Activated CD4-positive, alpha-beta memory T cell treated with anti-CD3 and anti-CD28 coated beads for 36 hours (primary cell): ENCODE measurements at places on chromosomes 13 and 19. TPM values are rescaled to one million over a fixed set of nuclear protein-coding genes. Genes with fewer than 3 reads are reported as not detected.
A peak's percentile ranks its signal among the peaks of the same experiment; 100 is the strongest.

DNA sequence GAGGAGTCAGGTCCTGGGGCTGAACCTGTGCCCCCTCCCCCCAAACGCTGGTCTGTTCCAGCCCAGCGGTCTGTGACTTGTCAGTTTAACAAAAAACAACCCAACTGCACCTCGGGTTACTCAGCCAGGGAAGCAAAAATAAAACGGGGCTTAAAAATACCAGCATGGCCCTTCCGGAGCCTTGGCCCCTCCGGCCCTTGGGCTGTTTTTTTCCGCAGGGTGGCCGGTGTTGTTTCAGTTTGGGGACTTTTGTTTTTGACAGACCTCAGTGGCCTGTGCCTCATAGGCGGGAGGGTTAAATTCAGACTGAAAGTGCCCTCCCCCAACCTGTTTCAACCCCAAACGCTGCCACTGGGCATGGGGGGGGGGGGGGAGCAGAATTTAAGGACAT, 4.0 kb downstream of the TCF3 start:
- H3K4me1 ChIP-seq: peaks cover 29% of the 10 kb centered on the region
- peaks cover 14% of the 10 kb centered on the region for H3K36me3 ChIP-seq
- no peak overlapping the region for H3K4me3 ChIP-seq

Gene ICAM1
- 46.4 TPM for total RNA-seq

Gene ATP4A
- not detected for total RNA-seq

DNA sequence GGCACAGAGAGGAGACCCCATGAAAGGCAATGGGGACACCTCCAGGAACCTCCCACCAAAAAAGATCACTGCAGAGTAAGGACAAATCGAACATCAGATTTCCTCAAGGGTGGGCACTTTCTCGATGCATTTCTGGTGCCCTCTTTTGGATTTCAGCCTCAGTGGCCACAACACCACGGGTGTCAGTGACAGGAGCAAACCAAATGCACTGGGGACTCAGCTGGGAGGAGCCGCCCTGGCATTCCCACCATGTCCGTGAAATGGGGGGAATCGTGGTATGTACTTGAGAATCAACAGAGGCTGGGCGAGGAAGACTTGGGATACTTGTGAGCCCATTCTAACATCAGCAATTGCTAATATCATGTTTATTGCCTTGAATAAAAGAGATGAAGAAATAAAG, 16.3 kb downstream of the FAM187B start:
- no peak for DNase-seq
- no peak overlapping the region for H3K4me3 ChIP-seq
- H3K27ac ChIP-seq: peak overlapping the region; percentile 92
- no peaks in the 10 kb centered on the region for H3K27me3 ChIP-seq

Gene CEACAM21
- total RNA-seq: 40.9 TPM

DNA sequence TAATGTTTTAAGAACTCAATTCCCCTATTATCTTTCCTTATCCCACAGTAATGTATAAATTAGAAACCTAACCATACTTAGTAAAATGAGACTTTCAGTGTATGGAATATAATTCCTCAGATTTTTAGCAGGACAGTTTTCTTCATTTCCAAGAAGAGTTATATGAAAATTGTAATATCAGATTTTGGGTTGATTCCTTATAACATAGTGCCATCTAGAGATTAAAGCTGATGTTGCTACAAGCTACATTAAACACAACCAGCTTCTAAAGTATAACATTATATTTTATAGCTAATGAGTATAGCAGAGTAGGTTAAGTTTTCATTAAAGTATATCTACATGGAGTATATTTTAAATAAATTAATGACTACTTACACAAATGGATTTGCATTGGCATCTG, 99.7 kb upstream of the MIR17HG start:
- H3K36me3 ChIP-seq: no peaks in the 10 kb centered on the region
- no peaks in the 10 kb centered on the region for H3K4me1 ChIP-seq
- H3K4me3 ChIP-seq: no peak overlapping the region
- peaks cover 9% of the 10 kb centered on the region for H3K27me3 ChIP-seq
- no peak overlapping the region for H3K27ac ChIP-seq
- no peak for DNase-seq

Gene PRODH2
- not detected for total RNA-seq

DNA sequence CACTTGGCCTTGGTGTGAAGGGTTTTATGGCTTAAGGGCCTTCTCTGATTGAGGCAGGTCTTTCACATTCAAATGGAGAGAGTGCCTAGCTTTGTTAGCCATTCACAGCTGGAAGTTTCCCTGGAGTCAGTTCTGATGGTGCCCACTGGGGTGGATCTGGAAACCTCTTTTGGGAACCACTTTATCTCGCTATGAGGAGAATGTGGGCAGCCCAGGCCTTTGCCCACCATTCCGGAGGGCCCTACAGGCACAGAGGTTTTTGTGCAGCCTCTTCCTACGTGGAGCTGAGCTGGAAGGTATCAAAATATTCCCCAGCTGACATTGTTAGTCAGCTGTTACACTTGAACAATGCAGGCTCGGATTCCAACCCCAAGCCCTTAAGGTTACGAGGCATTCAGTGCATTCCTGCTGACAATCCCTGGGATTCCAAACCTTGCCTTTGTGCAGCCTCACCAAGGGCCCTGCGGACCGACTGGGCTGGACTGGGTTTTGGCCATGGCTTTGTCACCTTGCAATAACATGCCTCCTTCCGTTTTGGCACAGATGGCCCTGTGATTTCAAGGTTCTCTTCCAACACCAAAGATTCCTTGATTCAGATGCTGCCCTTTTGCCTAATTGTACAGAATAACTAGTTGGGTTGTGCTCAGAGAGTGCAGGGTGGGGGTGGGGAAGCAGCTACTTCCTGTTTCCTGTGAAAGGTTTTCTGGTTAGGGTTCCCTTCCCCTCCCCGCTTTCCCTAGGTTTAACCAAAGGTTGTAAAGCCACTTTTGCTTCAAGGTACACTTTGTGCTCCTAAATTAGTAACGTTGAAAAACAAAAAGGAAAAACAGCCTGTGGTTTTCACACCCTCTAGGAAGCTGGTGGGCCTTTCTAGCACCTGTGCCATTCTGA, 27.0 kb downstream of the SAE1 start:
- no peaks in the 10 kb centered on the region for H3K27me3 ChIP-seq
- H3K4me3 ChIP-seq: peak overlapping the region; percentile 43
- H3K27ac ChIP-seq: peak overlapping the region; percentile 84
- peaks cover 64% of the 10 kb centered on the region for H3K4me1 ChIP-seq
- H3K36me3 ChIP-seq: peaks cover 50% of the 10 kb centered on the region

DNA sequence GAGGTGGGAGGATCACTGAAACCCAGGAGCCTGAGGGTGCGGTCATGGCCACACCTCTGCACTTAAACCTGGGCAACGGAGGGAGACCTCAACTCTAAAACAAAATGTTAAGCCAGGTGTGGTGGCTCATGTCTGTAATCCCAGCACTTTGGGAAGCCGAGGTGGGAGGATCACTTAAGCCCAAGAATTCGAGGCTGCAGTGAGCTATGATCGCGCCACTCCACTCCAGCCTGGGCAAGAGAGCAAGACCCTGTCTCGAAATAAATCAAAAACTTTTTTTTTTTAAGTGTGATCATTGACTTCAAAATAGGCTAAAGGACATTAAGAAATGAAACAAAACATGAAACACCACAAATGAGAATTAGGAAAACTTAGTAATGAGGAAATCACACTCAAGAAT, 16.3 kb upstream of the ADPRHL1 start:
- no peak for DNase-seq
- H3K36me3 ChIP-seq: peaks cover 21% of the 10 kb centered on the region
- H3K4me3 ChIP-seq: no peak overlapping the region
- no peaks in the 10 kb centered on the region for H3K27me3 ChIP-seq
- no peak overlapping the region for H3K27ac ChIP-seq
- H3K4me1 ChIP-seq: peaks cover 4% of the 10 kb centered on the region

- no peaks in the 10 kb centered on the region for H3K4me1 ChIP-seq
- H3K36me3 ChIP-seq: no peaks in the 10 kb centered on the region
- H3K27me3 ChIP-seq: no peaks in the 10 kb centered on the region
These were observed 166.7 kb upstream of the TSHZ3 start for GRCh38 chr19:31515931-31516330.

Gene SNRNP70
- 180 TPM for total RNA-seq

Gene ELSPBP1
- not detected for total RNA-seq

GRCh38 chr13:36954542-36954941, 34.5 kb upstream of the SMAD9 start:
- H3K36me3 ChIP-seq: peaks cover 44% of the 10 kb centered on the region
- no peak overlapping the region for H3K4me3 ChIP-seq
- no peak overlapping the region for H3K27ac ChIP-seq
- no peaks in the 10 kb centered on the region for H3K4me1 ChIP-seq
- DNase-seq: no peak

Gene ZNF560
- not detected for total RNA-seq

Gene CLDND2
- 4.8 TPM for total RNA-seq

Gene DCAF15
- 72.0 TPM for total RNA-seq

Gene KL
- total RNA-seq: 0.12 TPM

Gene GDF15
- not detected for total RNA-seq

Gene LRCH1
- total RNA-seq: 17.9 TPM

DNA sequence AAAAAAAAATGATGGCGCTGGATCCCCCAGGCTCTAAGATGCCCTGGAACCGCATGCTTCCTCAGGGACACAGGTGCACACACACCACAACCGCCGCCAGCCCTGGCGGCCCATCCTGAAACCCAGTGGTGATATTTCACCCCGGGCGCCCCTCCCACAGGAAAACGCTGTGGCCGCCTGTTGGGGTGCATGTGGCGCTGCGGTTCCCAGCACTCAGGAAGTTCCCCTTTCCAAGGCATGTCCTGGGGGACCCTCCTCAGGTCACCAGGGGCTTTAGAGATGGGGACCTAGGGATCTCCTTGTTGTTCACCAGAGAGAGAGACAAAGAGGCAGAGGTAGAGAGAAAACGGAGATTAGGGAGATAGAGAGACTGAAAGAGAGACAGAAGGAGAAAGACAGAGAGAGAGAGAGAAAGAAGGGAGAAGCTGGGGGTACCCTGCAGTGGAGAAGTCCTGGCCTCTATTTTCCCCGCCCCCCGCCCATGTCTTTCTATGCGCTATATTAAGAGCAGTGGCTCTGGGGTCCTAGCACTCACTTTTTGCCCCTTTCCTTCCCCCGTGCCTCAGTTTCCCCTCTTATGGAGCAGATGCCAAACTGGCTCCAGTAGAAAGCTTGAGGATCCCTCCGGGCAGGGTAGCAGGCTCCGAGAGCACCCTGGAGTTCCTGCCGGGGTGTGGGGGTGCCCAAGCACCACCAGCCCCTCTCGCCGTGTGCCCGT, 2.3 kb downstream of the ADGRE2 start:
- H3K27me3 ChIP-seq: peaks cover 27% of the 10 kb centered on the region
- peaks cover 6% of the 10 kb centered on the region for H3K4me1 ChIP-seq
- peak overlapping the region; percentile 20 for H3K4me3 ChIP-seq
- DNase-seq: no peak
- H3K27ac ChIP-seq: no peak overlapping the region

GRCh38 chr19:17841810-17842662, 5.7 kb downstream of the JAK3 start:
- no peak overlapping the region for H3K4me3 ChIP-seq
- DNase-seq: peak; percentile 81

Gene NLRP9
- not detected for total RNA-seq

DNA sequence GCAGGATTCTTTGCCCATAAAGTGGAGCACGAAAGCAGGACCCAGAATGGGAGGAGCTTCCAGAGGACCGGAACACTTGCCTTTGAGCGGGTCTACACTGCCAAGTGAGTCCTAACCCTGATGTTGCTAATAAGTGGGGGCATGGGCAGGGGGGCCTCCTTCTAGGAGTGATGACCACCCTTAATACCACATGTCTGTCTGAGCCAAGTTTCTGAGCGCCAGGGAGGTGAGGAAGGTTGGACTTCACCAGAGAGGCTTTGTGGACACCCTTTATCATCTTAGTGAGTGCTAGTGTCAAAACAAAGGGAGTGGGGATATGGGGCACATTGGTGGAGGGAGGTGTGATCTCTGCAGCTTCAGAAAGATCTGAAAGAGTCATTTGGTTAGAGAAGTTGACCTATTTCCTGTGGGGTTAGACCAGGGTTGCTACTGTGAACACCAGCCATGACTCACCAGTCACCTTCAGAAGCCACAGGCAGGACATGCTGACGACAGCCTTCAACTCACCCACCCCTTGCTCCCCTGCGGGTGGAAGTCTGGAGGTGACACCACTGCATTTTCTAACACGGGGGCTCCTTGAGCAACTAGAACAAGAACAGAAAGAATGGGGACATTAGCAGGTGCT, 8.8 kb downstream of the ALOX5AP start:
- H3K36me3 ChIP-seq: peaks cover 21% of the 10 kb centered on the region
- H3K27ac ChIP-seq: peak overlapping the region; percentile 75
- H3K4me3 ChIP-seq: peak overlapping the region; percentile 31
- H3K4me1 ChIP-seq: peaks cover 60% of the 10 kb centered on the region

Gene ARHGAP35
- 18.5 TPM for total RNA-seq

Gene ZNF536
- total RNA-seq: not detected

DNA sequence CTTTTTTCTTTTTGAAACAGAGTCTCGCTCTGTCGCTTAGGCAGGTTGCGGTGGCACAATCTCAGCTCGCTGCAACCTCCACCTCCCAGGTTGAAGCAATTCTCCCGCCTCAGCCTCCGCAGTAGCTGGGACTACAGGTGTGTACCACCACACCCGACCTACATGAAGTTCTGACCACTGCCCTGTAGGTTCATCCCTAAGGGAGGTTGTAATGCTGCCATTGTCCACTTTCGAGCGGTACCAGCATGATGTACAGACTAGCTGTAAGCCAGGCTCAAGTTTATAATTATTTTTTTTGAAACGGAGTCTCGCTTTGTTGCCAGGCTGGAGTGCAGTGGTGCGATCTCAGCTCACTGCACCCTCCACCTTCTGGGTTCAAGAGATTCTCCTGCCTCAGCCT, 11.6 kb upstream of the COX7A1 start:
- H3K27me3 ChIP-seq: no peaks in the 10 kb centered on the region
- DNase-seq: no peak
- H3K4me3 ChIP-seq: no peak overlapping the region
- H3K36me3 ChIP-seq: no peaks in the 10 kb centered on the region
- H3K4me1 ChIP-seq: no peaks in the 10 kb centered on the region
- H3K27ac ChIP-seq: no peak overlapping the region

DNA sequence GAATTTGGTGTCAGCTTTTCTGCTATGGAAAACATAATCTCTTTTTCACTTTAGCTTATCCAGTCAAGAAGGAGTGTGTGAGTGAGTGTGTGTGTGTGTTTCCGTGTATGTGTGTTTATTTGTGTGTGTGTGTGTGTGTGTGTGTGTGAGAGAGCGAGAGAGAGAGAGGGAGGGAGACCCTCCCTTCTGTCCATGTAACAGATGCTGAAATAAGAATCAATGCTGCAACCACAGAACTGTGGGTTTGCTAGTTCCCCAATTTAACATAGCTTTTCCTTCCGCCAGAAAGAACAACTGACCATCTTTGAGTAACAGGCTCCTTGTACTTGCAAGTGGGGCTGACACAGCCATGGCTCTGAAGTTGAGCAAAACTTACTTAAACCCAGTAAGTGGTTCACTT, 5.2 kb downstream of the LCP1 start:
- DNase-seq: no peak
- peaks cover 76% of the 10 kb centered on the region for H3K36me3 ChIP-seq

Gene PSG6
- total RNA-seq: not detected

GRCh38 chr19:10861103-10861651, 10.2 kb upstream of the CARM1 start:
- H3K27me3 ChIP-seq: no peaks in the 10 kb centered on the region
- H3K36me3 ChIP-seq: no peaks in the 10 kb centered on the region
- DNase-seq: peak; percentile 62
- H3K4me3 ChIP-seq: no peak overlapping the region
- H3K4me1 ChIP-seq: peaks cover 11% of the 10 kb centered on the region
- no peak overlapping the region for H3K27ac ChIP-seq
